SJCRH30 (cell line): ENCODE measurements at places on chromosomes 6 and 20.

- no peak for DNase-seq
These were observed 999 bp upstream of the PIM1 start for GRCh38 chr6:37168811-37169495.

- no peak for DNase-seq
These were observed 46.9 kb downstream of the OGFRL1 start for GRCh38 chr6:71335544-71335943.

DNA sequence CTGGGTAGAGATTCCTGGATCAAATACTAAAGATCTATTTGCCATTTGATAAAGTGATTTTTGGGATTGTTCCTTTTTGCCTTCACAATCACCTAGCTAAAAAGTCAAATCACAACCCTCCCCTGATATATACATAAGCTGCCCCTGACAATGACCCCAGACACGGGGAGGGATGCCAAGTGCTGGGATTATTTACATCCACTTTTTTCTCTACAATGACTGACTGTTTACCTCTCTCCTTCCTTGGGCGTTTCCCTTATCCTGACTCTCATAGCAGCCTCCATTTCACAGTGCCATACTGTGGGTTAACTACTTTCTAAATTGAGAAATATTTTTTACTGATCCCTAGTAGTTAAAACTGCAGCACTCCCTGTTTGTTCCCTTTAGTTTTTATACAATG, 150.8 kb upstream of the TMEM170B start:
- DNase-seq = no peak

DNA sequence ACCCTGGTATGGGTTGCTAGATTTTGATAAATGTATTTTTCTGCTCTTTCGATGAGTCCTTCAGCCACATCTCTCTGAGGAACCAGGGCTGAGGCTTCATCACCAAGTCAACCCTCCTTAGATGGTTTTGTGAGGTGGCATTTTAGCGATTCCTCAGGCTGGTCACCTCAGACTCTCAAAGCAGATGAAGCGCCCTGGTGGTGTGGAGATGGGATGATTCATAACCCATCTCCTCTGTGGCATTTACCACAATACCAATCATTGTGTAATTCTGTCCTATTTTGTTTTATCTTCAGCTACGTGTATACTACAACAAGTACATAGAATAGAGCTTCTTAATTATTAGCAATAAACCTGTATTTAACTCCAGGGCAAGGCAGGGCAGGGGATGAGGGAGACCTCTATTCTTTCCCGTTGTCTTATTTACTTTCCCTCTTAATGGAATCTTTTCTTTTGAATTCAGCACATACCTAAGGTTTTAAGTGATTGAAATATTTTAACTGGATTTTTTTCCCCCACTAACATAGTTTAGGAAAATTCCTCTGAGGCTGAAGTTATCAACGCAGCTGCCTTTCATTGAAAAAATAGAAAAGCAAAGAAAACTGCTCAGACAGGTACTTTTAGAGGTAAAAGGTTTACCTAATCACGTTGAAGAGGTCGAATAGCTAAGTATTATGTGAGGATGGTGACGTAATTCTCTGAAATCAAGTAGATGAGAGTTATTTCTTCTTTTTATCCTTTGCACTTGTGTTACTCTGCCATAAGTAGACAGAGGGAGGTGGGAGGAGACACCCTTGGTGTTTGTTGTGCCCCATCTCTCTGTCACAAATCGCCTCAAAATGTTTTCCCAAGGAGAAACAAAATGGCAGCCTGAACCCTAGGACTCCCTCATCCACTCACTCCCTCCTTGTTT, 57.4 kb upstream of the EDN3 start:
- DNase-seq = no peak

DNA sequence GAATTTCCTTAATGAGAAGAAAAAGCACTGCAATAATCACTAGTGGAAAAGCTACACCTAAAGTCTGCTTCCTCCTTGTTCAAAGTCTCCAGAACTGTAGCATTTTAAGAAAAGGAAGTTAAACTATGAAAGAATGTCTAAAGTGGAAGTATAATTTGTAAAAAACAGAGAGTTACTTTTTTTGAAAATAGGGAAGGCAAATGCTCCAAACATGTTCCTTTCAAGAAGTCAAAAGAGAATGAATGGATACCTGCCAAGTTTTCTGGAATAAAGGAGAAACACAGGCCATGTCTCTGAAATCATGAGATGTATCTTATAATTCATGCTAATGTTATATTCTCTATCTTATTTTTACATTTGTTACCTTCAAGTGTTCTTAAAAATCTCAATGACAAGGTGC, 60.7 kb upstream of the ADGRG6 start:
- DNase-seq = no peak

- DNase-seq = peak; percentile 5
These were observed 121.3 kb downstream of the JPH2 start for GRCh38 chr20:44065401-44066340.

DNA sequence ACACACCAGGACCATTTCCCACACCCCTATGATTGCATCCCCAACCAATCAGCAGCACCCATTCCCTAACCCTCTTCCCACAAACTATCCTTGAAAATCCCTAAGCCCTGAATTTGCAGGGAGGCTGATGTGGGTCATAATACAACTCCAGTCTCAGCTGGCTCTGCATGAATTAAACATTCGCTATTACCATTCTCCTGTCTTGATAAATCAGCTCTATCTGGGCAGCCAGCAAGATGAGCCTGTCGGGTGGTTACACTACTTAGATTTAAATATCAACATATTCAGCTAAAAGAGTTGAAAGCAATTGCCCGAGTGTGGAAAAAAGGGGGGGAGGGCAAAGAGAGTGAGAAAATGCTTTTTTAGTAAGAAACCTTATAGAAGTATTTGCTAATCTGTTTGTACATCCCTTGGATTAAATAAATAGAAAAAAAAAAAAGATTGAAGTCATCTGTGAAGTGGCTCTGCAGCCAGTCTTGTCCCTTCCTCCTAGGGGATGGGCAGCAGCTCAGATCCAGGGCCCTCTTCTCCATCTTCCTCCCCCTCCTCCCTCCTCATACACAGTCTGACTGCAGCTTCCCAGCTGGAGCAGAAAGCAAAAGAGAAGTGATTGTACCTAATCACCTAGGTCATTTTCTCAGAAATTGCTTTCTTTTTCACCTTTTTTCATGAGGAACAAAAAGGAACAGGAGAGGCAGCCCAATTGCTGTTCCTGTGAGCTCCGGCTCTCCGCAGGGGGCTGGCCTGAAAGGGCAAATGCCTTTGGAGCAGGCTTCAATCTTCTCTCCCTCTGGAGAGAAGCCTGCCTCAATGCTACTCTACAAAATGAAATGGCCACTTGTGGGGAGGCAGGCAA, 356.6 kb upstream of the SULF2 start:
- no peak for DNase-seq

GRCh38 chr6:40196135-40196518, 261.9 kb upstream of the MOCS1 start:
- no peak for DNase-seq

GRCh38 chr6:29984992-29985391, 42.7 kb downstream of the HLA-A start:
- DNase-seq = no peak

DNA sequence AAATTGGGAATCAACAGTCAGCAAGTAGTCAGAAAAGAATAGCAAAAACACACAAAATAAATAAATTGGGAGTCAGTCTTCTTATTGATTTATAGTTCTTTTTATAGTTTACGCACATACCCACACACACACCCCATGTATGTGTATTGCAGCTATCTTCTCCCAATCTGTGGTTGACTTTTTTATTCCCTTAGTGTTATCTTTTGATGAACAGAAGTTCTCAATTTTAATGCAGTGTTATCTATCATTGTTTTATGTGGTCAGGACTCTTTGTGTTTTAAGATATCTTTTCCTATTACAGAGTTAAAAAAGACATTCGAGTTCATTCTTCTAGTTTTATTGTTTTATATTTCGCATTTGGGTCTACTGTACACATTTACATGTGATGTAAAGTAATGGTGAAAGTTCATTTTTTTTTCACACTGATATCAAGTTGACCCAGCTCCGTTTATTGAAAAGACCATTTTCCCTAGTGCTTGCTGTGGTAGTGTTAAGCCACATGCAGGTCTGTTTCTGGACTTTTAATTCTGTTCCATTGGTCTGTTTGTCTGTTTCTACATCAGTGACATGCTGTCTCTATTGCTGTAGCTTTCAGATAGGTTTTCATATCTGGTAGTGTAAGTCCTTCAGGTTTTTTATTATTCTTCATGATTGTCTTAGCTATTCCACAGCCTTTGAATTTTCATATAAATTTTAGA, 78.4 kb downstream of the ZFAND3 start:
- DNase-seq = no peak

DNA sequence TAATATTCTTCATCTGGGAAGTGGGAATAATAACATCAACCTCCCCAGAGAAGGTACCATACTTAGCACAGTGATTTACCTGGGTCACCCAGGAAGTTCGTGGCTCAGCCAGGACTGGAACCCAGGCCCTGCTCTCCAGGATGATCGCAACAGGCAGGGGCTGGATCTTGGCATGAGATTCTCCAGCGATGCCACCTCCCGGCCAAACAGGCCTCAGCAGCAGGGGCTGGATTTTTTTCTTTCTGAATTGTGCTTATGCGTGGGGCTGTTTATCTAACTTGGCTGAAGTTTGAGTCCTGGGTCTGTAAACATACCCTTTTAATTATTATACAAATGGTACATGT, 129.5 kb upstream of the PTPN1 start:
- DNase-seq = no peak

GRCh38 chr6:80197474-80197873, 91.0 kb downstream of the BCKDHB start:
- DNase-seq = no peak

- DNase-seq = no peak
These were observed 53.4 kb downstream of the FAM83B start for GRCh38 chr6:54899986-54900385.
